ENCODE measurements at places on chromosomes 5 and 9.

DNA sequence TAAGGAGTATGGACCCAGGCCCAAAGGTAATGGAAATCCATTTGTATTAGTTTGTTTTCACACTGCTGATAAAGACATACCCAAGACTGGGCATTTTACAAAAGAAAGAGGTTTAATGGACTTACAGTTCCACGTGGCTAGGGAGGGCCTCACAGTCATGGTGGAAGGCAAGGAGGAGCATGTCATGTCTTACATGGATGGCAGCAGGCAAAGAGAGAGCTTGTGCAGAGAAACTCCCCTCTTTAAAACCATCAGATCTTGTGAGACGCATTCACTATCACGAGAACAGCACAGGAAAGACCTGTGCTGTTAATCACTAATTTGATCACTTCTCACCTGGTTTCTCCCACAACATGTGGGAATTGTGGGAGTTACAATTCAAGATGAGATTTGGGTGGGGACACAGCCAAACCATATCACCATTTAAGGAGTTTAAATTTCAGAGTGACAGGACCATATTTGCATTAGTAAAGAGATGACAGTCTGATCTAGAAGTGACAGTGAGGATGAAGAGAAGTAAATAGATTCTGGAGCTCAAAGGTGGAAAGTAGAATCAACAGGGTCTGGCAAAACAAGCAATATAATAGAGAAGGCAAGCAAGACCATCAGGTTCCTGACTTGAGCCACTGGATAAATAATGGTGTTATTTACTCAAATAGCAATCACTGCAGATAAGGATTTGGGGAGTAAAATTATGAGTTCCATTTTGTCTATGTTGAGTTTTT is 7.5 kb upstream of the FAM169A start:
- DNase-seq: no peak

- DNase-seq: no peak
Observed at GRCh38 chr9:86529496-86530275, 175.5 kb upstream of the TUT7 start.

- no peak for DNase-seq
Observed at GRCh38 chr5:158928404-158928803, 171.3 kb downstream of the EBF1 start.

GRCh38 chr9:136434580-136435169 is 5.0 kb downstream of the INPP5E start:
- no peak for DNase-seq

DNA sequence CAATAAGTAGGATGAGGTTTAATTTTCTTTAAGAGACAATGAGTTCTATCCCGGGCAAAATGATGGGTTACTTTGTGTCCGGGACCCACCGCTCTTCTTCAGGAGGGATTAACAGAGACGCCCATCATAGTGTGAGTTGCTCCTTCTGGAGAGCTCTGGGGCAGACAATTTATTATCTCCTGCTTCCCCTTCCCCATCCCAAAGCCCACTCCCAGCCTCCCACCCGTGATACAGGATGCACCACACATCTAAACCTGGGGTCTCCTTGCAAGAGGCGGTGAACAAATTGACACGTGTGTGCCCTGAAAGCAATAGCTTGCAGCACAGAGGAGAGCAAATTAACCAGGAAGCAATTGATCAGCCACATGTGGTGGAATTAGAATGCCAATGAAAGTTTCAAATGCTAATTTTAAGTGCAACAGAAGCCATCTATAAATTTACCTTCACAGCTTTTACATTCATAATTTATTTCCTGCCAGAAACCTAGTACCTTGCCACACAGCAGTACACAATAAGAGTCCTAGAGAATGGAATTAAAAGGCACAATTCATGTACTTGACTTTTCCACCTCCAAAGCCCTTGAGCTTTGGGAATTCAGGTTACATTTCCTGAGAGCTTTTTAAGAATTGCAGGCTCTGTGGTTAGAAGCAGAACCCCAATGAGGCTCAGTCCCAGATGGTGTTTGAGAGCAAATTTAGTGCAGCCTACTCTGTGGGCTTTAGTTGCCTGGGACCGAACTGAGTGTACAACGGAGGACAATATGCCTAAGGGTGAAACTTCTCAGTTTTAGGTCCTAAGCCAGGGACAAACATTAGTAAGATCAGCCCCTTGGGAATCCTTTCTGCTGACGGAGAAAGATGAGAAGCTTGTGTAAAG is 399.6 kb downstream of the MED10 start:
- no peak for DNase-seq

GRCh38 chr9:23088932-23089364 is 642.3 kb downstream of the DMRTA1 start:
- DNase-seq: no peak

GRCh38 chr5:125148706-125149105 is 402.3 kb upstream of the ZNF608 start:
- no peak for DNase-seq

All from NCI-H1048 (cell line).